Neural progenitor cell (in vitro differentiated cells): ENCODE measurements at places on chromosomes 16 and 17. TPM values are rescaled to one million over a fixed set of nuclear protein-coding genes. Genes with fewer than 3 reads are reported as not detected.

- no peak overlapping the region for H3K27ac ChIP-seq
- no peak for DNase-seq
- H3K36me3 ChIP-seq = no peaks in the 10 kb centered on the region
- H3K4me1 ChIP-seq = peaks cover 10% of the 10 kb centered on the region
- H3K27me3 ChIP-seq = peaks cover 71% of the 10 kb centered on the region
- no peak overlapping the region for H3K4me3 ChIP-seq
These were observed 11.6 kb upstream of the NTN1 start for GRCh38 chr17:9009737-9010136.

DNA sequence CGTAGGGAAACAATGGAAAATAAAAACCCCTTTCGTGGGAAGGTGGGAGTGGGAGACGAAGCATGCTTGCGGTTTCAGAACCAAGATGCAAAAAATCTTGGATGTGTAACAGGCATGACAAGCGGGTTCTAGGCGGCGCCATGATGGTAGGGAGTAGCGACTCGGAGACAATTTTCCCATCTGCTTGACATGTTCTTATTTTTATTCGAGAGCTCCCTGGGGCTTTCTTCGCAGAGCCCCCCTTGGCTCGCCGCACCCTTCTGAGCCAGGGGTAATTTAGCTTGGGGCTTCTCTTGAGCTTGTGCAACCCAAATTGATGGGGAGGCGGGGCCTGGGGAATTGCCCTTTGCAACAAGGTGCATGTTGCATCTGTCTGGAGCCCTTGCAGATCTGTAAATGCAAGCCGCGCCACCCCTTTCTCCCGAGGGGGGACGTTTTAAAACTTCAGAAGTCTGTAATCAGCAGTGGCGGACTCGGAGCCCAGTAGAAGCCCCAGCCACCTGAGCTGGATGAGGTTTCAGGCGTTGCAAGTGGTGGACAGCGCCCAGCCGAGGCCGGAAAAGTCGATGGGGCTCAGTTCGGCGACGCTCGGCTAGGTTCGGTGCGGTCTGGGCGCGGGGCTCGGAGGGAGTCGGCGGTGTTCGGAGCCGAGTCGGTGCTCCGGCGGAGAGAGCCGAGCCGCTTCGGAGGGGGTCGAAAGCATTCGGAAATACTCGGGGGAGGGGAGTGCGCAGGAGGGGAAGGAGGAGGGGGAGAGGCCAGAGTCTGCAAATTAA, 2.9 kb downstream of the GNAO1 start:
- DNase-seq = peak; percentile 98
- no peaks in the 10 kb centered on the region for H3K36me3 ChIP-seq
- peaks cover 47% of the 10 kb centered on the region for H3K27me3 ChIP-seq
- peak overlapping the region; percentile 31 for H3K4me3 ChIP-seq
- no peak overlapping the region for H3K27ac ChIP-seq

GRCh38 chr17:39239640-39240314, 14.0 kb upstream of the STAC2 start:
- no peak overlapping the region for H3K27ac ChIP-seq
- H3K4me3 ChIP-seq = no peak overlapping the region
- H3K27me3 ChIP-seq = no peaks in the 10 kb centered on the region

GRCh38 chr17:1764284-1764683, 2.4 kb downstream of the SERPINF1 start:
- H3K36me3 ChIP-seq = no peaks in the 10 kb centered on the region
- H3K27ac ChIP-seq = no peak overlapping the region
- H3K4me1 ChIP-seq = peaks cover 30% of the 10 kb centered on the region
- H3K4me3 ChIP-seq = no peak overlapping the region
- no peak for DNase-seq
- H3K27me3 ChIP-seq = no peaks in the 10 kb centered on the region

DNA sequence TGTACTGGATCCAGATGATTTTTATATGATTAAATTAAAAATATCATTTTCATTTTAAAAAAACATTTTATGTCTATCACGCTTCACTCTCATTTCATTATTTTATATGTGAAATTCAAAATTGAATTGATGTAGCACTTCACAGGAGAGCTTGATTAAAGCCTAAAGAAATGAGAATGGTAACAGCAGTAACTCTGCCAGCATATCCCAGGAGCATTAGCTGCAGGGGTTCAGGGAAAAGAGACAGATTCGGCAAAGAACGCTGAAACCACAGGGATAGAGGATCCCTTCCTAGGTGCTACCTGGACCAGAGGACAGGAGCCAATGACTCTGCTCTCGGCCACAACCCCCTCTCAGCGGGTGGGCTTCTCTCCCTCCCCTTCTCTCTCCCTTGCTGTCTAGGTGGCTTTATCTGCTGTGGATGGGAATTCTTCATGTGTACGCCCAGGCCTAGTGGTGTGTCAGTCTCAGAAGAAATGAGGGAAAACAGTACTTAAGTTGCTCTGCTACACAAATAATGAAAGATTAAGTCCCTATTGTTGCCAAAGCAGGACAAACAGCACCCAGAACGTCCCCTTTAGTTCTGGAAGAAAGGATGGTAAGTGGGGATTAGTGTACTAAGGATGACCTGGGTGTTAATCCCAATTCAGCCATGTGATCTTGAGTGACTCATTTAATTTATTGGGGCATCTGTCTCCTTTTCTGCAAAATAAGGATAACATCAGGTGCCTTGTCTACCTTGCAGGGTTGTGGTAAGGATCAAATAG, 123.3 kb downstream of the CDK5R1 start:
- peaks cover 24% of the 10 kb centered on the region for H3K4me1 ChIP-seq
- H3K4me3 ChIP-seq = no peak overlapping the region
- peak; percentile 64 for DNase-seq
- H3K36me3 ChIP-seq = no peaks in the 10 kb centered on the region

- H3K4me1 ChIP-seq = no peaks in the 10 kb centered on the region
- no peaks in the 10 kb centered on the region for H3K27me3 ChIP-seq
- H3K4me3 ChIP-seq = no peak overlapping the region
- no peak overlapping the region for H3K27ac ChIP-seq
- no peak for DNase-seq
- no peaks in the 10 kb centered on the region for H3K36me3 ChIP-seq
These were observed 417.1 kb upstream of the SOX9 start for GRCh38 chr17:71703701-71704100.

- peaks cover 7% of the 10 kb centered on the region for H3K36me3 ChIP-seq
- H3K4me1 ChIP-seq = no peaks in the 10 kb centered on the region
- H3K27ac ChIP-seq = no peak overlapping the region
- no peaks in the 10 kb centered on the region for H3K27me3 ChIP-seq
- H3K4me3 ChIP-seq = no peak overlapping the region
- no peak for DNase-seq
These were observed 31.7 kb downstream of the HEATR6 start for GRCh38 chr17:60047046-60047445.

RGS9 gene
- total RNA-seq = 3.6 and 7.9 TPM in 2 replicates

CCDC102A gene
- 3.9 and 12.8 TPM in 2 replicates for total RNA-seq

DNA sequence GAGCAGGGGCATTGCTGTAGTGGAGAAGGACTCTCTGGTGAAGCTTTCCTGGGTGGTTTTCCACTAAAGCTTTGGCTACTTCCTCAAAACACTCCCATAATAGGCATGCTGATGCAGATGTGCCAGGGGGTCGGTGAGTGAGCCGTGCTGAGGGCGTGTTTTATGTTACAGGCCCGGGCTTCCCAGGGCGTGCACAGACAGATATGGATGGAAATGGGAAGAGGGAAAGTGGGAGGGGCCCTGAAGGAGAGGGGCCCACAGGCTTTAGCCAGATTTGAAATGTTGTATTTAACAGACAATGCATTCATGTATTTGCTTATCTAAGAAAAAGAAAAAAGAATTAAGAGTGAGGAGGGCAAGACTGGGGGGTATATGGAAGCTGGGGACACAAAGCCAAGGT, 56.3 kb downstream of the IL21R start:
- no peak for DNase-seq
- H3K36me3 ChIP-seq = no peaks in the 10 kb centered on the region
- H3K4me3 ChIP-seq = no peak overlapping the region
- no peaks in the 10 kb centered on the region for H3K27me3 ChIP-seq

DNA sequence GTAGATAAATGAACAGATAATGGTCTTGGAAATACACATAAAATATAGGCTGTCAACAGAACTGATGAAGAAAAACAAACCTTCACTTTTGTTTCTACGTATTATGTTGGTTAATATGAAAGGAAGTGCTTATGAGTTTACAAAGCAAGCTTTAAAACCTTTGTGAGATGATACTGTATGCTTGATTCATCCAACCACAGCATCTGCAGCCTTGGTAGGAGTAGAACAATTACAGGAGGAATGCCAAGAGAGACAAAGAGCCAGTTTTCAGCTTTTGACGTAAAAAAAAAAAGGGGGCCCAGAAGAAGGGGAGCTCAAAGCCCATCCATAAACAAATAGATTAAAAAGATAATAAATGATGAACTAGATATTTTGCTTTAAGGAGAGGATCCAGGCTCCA, 13.3 kb downstream of the FAM20A start:
- no peaks in the 10 kb centered on the region for H3K27me3 ChIP-seq
- no peak overlapping the region for H3K4me3 ChIP-seq
- H3K27ac ChIP-seq = no peak overlapping the region

- peaks cover 29% of the 10 kb centered on the region for H3K27me3 ChIP-seq
- no peaks in the 10 kb centered on the region for H3K36me3 ChIP-seq
- peak within 1 kb of the TSS; percentile 98 for H3K4me3 ChIP-seq
- DNase-seq = peak; percentile 91
- H3K4me1 ChIP-seq = peaks cover 14% of the 10 kb centered on the region
These were observed at the start of gene NXPH3 for GRCh38 chr17:49575679-49576087. Gene NXPH3, plus strand, starts transcription at chr17:49575871. Its CDS starts 349 bp downstream, at chr17:49576220.

USP36 gene
- 16.6 and 20.4 TPM in 2 replicates for total RNA-seq

DNA sequence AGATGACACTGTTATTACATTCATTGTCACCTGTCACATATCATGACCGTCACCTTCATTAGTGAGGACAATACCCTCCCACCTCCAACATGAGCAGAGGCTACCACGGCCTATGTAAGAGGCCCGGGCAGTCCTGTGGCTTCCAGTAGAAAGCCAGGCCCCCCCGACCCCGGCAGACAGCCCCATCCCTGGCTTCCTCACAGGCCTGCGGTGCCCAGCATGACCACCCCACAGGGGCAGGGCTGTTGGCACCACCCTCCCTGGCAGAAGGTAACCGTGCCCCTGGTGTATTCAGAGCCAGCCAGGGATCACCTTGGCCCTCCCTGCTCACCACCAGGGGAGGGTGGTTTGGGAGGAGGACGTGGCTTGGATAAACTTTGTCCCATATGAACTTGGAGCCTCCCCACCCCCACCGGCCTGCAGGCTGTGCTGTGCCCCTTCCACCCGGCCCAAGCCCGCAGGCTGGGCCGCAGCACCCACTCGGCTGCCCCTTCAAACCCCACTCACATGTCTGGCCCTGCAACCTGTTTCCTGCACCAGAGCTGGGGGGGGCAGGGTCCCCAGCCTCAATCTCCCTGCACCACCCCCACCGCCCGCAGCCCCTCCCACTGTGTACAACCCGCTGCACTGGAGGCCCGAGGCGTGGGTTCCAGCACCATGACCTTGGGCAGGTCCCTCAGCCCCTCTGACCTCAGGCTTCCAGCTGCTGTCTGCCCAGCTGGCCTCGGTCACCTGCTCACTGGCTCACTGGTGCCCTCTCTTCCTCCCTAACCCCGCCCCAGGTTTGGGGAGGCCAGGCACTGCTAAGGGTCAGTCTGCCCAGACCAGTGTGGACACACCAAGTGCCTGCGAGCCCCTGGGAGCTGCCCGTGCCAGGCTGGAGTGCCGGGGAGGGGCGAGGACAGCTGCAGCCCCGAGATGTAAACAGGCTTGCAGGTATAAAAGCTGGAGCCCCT, 12.4 kb upstream of the AATK start:
- H3K36me3 ChIP-seq = no peaks in the 10 kb centered on the region
- no peak for DNase-seq
- no peaks in the 10 kb centered on the region for H3K4me1 ChIP-seq
- no peaks in the 10 kb centered on the region for H3K27me3 ChIP-seq

DNA sequence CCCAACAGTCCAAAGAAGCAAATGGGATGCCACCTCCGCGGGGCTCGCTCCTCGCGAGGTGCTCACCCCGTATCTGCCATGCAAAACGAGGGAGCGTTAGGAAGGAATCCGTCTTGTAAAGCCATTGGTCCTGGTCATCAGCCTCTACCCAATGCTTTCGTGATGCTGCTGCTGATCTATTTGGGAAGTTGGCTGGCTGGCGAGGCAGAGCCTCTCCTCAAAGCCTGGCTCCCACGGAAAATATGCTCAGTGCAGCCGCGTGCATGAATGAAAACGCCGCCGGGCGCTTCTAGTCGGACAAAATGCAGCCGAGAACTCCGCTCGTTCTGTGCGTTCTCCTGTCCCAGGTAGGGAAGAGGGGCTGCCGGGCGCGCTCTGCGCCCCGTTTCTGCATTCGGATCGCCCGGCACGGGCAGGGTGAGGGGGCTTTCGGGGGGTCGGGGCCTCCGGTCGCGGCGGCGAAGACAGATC, at the start of gene CDH13:
Gene CDH13 (plus strand): TSS at position 179 of the 471 bp plus-strand sequence.
- no peak within 1 kb of the TSS for H3K27ac ChIP-seq
- H3K4me3 ChIP-seq = peak within 1 kb of the TSS; percentile 56
- peaks cover 20% of the 10 kb centered on the region for H3K4me1 ChIP-seq
- peak; percentile 50 for DNase-seq

DNA sequence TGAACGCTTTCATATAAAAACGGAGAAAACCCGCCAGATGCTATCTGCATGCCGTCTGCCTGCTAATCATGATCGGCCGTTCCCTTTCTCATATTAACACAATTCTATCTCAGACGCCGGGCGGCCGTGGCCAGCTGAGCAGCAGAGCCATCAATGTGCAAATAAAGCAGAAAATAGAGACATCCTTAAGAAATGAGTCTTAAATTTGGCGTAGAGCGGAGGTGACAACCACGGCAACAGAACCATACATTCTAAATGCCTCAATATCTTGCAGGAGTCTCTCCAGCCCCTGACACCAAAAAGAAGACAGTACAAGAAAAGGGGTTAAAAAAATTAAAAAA, 2.7 kb upstream of the IRX5 start:
- no peaks in the 10 kb centered on the region for H3K36me3 ChIP-seq
- peak; percentile 51 for DNase-seq
- no peak overlapping the region for H3K27ac ChIP-seq
- peaks cover 27% of the 10 kb centered on the region for H3K4me1 ChIP-seq

CXCL16 gene
- total RNA-seq = 0.21 and 0.43 TPM in 2 replicates

DNA sequence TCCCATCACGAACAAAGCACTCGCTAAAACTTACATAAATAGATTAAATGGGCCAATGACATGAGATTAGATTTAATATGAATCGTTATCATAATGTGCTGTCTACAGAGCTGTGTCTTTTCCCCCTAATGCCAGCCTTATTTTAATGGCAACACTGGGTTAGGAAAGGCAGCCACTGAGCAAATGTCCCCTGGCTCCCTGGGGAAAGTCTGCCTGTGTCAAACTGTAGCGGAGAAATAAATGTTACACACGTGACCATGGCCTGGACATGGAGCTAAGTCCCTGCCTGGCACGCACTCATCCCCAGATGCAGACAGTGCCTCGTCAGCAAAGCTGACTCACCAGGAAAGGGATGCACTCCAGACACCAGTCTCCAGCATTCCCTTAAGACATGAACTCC, 61.3 kb upstream of the SDK2 start:
- H3K27me3 ChIP-seq = peaks cover 17% of the 10 kb centered on the region
- H3K36me3 ChIP-seq = no peaks in the 10 kb centered on the region
- no peak for DNase-seq
- H3K4me1 ChIP-seq = no peaks in the 10 kb centered on the region
